ENCODE measurements at places on chromosomes 1 and 21.

- DNase-seq: no peak
Measured at GRCh38 chr1:93519199-93519829, 71.4 kb downstream of the FNBP1L start.

GRCh38 chr1:247332623-247333361, 1.1 kb upstream of the ZNF496 start:
- DNase-seq: peak; percentile 51

DNA sequence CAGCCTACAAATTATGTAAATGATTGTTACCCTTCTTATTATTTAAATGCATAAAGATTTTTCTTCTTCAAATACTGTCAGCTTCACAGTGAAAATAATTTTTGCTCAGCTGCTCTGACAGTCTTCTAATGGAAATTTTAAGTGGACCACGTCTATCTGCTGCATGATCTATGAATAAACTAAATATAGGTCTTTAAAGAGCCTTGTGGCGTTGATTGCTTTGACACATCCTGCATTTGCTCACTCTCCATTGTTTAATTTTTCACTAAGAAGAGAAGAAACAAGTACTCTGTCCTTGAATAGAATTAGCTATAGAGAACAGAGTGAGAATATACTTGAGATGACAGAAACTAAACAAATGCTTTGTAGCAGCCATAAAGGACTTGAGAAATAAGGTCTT, 826.1 kb downstream of the MRPL39 start:
- no peak for DNase-seq

DNA sequence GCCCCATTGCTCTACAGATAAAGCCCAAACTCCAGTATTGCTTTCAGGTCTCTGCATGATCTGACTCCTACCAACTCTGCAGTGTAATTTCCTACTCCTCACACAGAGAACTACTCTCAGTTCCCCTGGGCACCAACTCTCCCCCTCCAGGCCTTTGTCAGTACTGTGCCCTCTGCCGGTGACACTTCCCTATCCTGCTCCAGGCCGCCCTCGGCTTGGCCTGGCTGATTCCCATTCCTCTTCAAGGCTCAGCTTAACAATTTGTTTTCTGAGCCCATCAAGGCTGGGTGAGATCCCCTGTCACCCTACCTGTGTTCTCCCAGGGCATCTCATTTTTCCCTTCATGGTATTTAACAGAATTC, 2.6 kb downstream of the SLAMF8 start:
- DNase-seq: peak; percentile 68

DNA sequence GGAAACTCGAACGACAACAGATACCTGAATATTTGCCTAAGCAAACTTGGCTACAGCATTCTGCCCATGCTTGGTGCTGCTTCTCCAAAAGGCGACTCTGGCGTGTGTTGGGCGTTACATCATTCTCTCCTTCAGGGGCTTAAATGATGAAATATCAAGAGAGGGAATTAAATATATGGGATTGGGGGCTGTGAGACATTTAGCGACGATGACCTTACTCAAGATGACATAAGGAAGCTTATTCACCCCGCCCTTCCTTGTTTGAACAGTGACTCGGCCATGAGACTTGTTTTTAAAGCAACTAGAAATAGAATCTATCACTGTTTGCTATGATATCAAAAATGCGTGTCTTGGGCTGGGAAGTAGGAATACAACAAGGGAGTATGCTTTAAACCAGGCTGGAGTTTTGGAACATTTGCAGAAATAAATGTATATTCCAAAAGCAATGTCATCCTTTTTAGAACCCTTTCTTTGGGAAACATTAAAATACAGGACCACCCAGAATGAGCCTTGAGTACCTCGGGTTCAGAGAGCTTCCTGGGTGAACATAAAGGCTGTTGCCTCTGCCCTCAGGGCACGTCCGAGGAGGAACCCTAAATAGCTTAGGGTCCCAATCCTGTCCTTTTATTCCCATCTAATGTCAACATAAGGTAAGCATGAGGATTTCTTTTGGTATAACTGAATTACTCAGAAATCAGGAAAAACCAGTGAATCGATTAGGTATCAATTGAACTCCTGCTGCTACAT, 123.3 kb upstream of the SLC45A1 start:
- DNase-seq: no peak

DNA sequence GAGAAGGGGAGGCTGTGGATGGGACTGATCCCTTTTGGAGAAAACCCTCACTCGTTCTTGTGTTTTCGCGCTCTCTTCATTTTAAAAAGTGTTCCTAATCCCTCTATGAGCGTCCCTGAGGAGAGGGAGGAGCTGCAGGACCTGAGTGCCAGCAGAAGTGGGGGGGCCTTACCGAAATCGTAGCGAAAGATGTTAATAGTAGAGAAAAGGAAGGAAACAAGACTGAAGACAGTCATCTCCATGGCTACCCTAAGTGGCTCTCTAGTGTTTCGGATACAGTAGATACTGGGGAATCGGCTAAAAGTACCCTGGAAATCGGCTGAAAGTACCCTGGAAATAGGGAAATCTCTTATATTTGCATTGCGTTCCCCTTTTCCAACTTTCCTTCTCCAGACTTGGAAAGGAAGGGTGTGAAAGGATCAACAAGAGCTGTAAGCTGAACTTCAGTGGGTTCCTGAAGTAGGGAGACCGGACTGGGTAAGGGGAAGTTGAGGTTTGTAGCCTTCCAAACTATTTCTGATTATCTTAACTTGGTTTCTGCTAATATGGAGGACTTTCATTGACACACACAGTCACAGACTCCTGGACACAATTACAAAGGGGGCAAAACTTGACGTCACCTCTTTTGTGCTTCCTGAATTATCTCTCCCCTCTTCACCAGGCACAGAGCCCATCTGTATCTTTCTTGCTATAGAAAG, 486 bp upstream of the DSTYK start:
- no peak for DNase-seq

DNA sequence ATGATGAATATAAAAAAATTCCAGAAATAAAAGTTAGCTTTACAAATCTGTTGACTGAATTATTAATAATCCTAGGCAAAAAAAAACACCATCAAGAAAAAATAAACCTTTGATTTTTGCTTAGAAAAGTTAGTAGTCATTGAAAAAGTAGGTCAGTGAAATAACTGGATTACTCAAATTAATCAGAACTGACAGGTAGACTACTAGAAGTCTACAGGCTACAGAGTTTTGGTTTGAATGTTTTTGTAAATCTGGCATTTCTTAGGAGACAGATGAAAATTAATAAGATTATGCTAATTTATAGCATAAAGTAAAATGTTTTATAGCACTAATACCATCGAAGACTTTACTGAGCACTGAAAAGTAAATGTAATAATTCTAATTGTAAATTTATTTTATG, 511.9 kb downstream of the PTPRC start:
- no peak for DNase-seq

DNA sequence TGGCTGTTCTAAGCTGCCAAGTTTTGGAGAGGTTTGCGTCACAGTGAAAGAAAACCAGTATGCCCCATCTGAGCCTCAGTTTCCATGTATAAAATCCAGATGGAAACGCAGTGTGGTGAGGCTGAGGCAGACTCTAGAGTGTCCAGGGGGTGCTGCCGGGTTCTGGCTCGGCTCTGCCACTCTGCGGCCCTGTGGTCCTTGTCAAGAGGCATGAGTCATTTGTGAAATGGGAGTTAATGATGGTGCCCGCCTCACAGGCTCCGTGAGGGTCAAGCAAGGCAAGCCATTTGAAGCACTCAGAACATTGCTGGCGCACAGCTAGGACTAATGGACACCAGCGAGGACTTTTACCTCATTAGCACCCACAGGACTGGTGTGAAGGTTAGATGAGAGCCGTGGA, 214.3 kb downstream of the PTPRU start:
- DNase-seq: no peak

DNA sequence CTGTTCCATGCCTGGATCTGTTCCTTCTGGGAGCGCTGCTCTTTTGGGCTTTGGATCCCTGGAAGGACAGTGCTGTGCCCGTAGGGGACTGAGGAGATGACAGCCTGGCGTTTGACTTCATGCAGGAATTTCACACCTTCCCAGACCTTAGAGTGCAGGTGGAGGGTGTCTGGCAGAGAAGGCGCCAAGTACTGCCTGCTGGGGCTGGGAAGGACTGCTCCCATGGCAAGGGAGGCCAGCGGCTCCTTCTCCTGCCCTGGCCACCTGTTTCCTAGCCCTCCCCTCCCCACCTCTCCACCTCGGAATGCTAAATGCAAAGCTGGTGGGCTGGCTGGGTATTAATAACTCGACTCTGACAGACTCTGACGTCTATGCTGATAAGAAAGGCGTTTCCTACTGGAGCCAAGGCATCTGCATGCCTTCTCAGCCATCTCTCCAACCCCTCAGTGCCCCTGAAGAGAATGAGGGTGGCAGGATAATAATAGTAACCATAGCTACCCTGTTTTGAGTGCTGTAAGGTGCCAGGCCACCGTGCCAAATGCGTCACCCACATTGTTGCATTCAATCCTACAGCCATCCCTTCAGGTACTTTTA, 17.5 kb upstream of the PDIK1L start:
- no peak for DNase-seq

DNA sequence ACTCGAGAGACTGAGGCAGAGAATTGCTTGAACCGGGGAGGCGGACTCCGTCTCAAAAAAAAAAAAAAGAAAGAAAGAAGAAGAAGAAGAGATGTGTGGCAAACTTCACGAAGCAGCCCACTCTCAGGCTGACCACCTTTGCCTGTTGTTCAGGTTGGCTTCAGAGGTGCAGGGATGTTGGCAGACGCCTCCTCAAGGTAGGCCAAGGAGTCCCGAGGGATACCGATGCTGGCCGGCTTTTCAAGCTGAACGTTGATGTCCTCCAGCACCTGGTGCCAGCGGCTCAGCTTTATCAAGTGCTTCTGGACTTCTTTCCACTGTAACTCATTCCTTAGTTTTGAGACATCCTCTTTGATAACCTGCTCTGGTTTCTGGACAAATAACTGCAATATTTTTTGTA, 243.8 kb upstream of the ADGRL2 start:
- no peak for DNase-seq

DNA sequence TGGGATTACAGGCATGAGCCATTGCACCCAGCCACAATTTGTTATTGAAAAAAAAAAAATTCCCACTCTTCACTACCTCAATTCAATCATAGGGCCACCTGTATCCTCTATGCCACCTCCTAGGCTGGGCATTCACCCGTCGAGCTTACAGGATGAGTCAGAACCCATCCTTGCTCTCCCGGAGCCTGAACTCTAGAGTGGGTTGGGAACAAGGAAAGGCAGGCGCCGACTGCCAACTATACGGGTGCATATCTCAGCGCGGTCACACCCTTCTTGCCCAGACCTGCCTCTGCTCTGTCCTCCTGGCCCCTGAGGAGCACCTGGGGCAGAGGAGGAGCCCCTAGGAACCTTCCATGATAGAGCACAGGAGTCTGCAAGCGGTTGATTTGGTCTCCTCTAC, 21.4 kb upstream of the LBR start:
- DNase-seq: no peak

DNA sequence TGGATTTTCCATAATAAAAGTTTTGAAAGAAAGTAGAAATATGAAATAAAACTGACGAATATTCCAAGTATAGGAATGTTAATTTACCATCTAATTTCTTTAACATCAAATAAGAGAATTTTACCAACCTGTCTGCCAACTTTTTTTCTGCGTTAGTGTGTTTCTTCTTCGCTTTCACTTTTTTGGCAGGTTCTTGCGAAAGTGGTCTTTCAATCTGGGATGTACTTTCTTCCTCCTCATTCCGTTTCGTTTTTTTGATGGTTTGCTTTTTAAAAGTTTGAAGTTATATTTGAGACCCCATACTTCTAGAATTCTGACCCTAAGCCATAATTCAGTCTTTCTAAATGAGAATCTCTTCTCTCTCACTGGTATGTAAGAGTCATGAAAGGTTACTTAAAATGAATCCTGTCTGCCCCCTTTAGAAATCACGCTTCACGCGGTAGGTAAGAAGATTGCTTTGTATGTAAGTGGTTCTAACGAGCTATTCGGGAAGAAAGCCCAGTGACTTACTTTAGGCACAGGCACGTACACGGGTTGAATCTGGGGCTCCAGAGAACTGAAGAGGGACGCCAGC, 580 bp downstream of the RBM34 start:
- no peak for DNase-seq

DNA sequence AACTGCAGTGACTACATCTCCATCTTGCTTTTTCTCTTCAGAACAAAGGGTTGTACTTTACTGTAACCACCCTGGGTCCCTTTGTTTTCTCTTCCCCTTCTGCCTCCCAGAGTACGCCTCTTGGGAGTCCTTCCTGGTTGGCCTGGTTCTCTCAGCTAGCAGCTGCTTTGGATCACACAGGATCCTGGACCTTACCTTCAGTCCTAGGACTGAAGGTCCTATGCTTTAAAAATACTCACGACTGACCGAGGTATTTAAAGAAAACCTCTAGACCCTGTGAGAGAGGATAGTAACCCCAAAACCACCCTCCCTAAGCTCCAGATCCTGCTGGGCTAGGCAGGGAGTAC, 4.8 kb downstream of the TRIM45 start:
- no peak for DNase-seq

GRCh38 chr1:227424953-227425352, 106.7 kb upstream of the CDC42BPA start:
- no peak for DNase-seq

DNA sequence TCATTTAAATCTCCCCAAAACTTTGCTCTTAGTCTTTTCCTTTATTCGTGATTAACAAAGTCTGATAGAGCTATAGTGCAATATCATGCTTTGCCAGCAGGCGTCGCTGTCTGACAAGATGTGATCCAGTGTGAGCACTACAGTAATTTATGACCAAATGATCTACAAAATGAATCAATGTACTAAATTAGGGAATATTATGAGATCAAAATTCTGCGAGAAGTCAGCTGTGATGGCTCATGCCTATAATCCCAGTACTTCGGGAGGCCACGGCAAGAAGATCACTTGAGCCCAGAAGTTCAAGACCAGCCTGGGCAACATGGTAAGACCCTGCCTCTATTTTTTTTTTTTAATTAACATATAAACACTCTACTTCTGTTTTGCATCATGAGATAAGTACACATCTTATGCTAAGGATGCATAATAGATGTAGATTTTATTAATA, 3.6 kb upstream of the SPSB1 start:
- no peak for DNase-seq

GRCh38 chr1:229440851-229441537, 7.1 kb upstream of the ACTA1 start:
- no peak for DNase-seq
